Stimulated activated CD8-positive, alpha-beta memory T cell treated with anti-CD3 and anti-CD28 coated beads, Interleukin-2, amount 100 ng/mL, for 1 hour (primary cell): ENCODE measurements at places on chromosomes 1 and 21.

GRCh38 chr1:181645171-181645570 lies 161.9 kb downstream of the CACNA1E start:
- DNase-seq, result no peak

GRCh38 chr1:51578383-51579109 lies 38.3 kb upstream of the OSBPL9 start:
- DNase-seq, result no peak

DNA sequence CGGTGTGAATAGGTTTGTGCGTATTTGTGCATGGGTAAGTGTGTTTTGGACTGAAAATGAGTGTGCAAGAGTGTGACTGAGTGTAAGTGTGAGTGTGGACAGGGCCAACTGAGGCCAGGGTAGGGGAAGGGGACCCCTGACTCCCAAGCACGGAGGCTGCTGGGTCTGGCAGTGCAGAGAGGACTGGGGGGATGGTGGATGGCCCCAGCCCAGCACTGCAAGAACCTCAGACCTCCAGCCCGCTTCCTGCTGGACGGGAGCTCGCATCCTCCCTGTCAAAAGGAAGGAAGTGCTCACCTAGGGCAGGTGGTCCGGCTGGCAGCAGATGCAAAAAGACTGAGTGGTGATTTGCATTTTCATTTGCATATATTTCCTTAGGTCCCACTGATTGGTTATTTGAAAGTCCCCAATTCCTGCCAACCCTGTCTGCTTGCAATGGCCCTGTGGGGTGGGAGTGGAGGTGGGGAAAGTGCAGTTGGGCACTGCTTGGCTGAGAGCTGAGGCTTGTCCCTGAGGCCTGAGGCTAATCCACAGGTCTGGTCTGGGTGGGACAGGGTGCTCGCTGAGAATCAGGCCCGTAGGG lies 42.8 kb upstream of the CASZ1 start:
- no peak for DNase-seq

DNA sequence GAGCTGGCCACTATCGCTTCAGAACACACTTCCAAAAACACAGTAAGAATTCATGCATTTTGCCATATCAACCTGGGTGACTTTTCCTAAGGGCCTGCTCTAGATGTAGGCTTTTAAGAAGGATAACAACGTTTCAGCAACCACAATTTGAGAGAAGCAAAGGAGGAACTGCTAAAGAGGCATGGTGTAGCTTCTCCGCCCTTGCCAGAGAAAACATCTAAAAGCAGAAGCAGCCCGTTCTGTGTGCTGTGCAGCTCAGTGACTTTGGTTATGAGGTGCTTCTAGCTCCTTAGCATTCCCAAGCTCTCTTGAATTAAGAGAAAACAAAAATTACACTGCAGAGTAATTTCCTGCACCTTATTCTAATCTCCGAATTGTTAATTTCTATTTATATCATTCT lies 2.7 kb downstream of the PER3 start:
- no peak for DNase-seq

DNA sequence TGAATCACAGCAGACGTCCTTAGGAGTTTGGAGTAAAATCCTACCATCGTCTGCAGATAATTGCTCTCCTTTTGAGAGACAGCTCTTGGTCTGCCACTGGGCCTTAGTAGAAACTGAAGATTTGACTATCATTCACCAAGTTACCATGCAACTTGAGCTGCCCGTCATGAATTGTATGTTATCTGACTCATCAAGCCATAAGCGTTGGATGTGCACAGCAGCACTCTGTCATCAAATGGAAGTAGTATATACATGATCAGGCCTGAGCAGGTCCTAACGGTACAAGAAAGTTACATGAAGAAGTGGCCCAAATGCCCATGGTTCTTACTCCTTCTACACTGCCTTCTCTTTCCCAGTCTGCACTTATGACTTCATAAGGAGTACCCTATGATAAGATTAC lies 317.8 kb downstream of the GPATCH2 start:
- no peak for DNase-seq

DNA sequence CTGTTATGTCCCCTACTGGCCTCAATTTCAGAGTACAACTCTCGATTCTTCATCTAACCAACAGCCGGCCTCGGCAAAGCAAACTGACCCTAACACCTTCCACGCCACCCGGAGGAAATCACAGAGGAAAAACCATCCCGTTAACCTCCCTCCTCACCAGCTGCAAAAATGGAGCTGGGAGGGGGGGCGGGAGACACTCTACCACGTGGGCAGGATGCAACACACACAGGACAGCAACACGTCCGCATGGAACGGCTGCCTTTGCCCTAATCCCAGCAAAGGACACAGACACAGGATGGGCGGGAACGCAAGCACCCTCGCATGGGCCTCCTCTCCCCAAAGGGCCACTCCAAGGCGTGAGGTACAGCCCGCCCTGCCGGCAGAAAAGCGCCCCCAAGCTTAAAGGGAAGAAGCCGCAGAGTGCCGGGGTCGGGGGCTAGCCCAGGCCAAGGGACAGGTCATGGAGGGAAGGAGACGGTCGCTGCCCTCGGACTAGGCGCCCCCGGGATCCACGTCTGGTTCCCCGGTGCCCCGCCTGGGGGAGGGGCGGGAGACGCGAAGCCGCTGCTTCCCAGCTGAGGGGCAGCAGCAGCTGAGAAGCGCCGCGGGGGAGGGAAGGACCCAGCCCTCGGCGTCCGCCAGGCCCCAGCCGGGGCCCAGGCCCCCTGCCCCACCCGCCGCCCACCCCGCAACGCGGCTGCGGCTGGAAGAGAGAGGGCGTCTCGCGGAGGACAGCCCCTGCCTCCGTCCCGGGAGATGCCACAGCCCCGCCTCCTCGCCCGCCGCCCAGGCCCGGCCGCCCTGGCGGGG lies 590 bp downstream of the FOXJ3 start:
- peak; percentile 0 for DNase-seq

GRCh38 chr1:209807509-209807908 lies 1.6 kb upstream of the IRF6 start:
- DNase-seq, result no peak

GRCh38 chr1:221774054-221774842 lies 32.4 kb upstream of the DUSP10 start:
- DNase-seq, result no peak

DNA sequence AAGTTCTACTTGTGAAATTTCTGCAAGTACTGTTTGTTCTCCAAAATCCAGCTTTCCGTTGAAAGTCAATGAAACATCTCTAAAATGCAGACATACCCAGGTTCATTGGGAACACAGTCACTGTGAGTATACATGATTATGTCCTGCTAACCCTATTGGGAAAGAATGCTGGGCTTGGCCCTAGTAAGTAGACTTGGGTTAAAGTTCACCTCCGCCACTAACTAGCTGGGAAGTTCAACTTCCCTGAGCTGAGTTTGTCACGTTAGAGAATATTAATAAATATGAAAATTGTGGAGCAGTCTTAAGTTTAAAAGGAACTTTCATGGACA lies 10.5 kb upstream of the PGD start:
- DNase-seq, result no peak

- DNase-seq, result no peak
Observed at GRCh38 chr1:44609412-44609767, 64.9 kb downstream of the TMEM53 start.

DNA sequence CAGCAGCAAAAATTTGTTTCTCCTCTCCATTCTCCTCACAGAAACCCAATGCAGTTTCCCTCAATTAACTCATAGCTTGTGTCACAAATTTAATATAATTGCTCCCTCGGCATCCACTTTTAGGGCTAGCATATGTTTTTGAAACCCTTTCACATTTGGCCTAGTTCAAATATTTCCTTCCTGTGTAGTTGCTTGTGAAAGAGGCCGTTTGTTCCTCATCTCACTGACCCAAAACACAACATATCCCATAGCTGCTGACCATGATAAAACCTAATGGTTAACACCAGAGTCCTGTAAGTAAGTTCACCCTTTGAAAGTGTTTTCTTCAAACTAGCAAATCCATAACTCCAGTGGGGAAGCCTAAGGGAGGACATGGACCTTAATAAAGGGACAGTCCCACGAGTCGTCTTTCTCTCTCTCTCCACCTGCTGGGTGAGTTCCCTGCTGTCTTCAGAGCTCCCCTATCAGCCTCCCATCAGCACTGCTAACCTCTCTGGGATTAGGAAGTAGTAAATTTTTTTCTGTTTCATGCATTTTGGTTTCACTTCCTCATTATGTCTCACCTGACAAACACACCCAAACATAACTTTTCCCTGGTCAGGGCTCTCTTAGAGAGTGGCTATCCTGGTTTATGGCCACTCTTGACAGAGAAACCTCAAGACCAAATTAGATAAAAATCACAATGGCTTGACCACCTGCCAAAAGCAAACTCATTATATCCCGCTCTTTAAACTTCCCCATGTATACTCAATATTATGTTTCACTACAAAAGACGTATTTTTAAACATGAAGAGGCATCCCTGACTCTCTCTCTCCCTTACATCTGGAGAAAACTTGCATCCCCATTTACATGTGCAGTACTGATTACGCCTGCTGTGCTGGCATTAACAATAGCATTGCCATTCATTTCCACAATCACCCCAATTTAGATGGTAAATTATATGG lies 177.7 kb upstream of the HP1BP3 start:
- no peak for DNase-seq

- no peak for DNase-seq
Observed at GRCh38 chr1:50633465-50633864, 210.2 kb upstream of the DMRTA2 start.

- no peak for DNase-seq
Observed at GRCh38 chr1:7290971-7291970, 479.8 kb upstream of the VAMP3 start.

GRCh38 chr1:83555871-83556270 lies 443.1 kb downstream of the TTLL7 start:
- no peak for DNase-seq

GRCh38 chr1:33547576-33547975 lies 75.1 kb downstream of the ZSCAN20 start:
- DNase-seq, result no peak

- DNase-seq, result no peak
Observed at GRCh38 chr1:8767006-8767405, 50.4 kb downstream of the RERE start.

GRCh38 chr1:182702826-182703524 lies 18.6 kb upstream of the RGS8 start:
- DNase-seq, result no peak

GRCh38 chr21:37799211-37800056 lies 116.8 kb downstream of the KCNJ6 start:
- no peak for DNase-seq

DNA sequence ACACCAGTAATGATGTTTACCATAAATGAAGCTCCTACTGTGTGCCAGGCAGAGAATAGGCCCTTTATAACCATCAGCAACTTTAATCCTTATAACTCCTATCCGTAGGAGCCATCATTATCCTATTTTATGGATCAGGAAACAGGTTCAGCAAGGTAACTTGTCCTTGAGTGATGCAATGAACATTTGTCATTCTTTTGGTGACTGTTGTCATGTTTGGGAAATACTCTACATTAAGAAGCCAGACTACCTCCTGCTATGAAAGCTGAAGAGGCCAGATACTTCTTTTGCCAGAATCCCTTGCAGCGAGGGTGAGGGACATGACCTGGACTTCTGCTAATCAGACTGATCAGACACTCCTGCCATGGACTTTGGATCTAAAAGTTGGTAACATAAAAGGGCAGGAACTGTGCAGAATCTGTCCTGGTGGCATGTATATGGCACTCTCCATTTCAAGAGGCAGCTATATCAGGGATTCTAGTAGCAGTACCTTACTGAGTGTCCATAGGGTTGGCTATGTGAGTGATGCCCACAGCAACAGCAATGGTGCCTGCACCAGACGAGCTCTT lies 33.1 kb upstream of the SRRM1 start:
- DNase-seq, result no peak

GRCh38 chr1:201253906-201254624 lies 29.2 kb upstream of the PKP1 start:
- DNase-seq, result no peak

DNA sequence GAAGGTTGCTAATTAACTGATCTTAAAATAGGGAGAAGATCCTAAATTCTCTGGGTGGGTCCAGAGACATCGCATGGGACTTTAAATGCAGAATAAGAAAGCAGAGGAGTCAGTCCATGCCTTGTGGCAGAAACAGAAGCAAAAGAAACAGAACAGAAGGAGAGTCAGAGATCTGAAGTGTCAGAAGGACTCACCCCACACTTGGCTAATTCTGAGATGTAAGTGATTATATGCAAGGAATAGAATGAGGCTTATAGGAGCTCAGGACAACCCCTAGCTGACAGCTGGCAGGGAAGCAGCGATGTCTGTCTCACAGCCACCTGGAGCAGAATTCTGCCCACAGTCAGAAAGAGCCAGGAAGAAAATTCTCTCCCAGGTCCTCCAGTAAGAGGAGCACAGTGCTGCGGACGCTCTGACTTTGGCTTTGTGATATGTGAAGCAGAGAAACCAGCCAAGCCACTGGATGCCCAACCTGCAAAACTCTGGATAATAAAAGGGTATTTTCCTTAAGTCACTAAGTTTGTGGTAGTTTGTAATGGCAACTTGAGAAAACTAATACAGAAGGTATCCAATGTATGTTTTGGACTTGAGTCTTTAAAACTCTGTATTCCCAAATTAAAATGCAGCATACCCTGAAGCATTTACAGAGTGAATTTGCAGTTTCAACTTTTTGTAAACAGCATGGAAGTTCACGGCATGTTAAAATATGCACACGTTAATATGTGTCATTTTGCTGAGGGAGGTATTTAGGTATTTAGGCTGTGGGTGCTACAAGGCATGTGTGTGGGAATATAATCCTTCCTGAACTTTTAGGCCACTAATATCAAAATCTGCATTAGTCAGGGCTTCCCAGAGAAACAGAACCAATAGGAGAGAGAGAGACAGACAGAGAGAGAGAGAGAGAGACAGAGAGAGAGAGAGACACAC lies 388.5 kb downstream of the PCP4 start:
- no peak for DNase-seq

- no peak for DNase-seq
Observed at GRCh38 chr1:68429233-68429808, 20.4 kb downstream of the RPE65 start.

DNA sequence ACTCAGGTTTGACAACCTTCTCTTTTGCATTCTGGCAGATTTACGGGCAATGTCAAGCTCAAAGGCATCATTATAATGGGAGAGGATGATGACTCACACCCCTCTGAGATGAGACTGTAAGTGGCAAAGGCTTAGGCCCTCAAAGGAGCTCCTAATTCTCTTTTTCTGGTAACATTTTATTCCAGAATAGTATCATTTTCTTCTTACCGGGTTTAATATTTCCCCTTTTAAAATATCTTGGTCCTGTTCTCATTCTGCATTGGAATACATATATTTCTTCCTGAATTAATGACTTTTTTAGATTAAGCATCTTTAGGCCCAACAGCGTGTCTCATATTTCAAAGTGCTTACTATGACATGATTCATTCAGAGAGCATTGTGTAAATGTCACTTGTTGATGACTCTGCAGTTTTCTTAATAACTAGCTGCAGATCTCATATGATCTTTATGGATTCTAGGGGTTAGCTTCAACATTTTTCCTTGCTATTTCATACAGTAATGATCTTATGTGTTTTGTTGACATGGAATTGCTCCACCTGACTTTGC lies 1.7 kb downstream of the PITHD1 start:
- no peak for DNase-seq

- no peak for DNase-seq
Observed at GRCh38 chr21:39123375-39123774, 59.9 kb downstream of the PSMG1 start.

- no peak for DNase-seq
Observed at GRCh38 chr1:151693057-151693651, 23.4 kb downstream of the CELF3 start.

GRCh38 chr1:5099558-5099957 lies 445.1 kb downstream of the AJAP1 start:
- DNase-seq, result no peak
